ENCODE measurements at places on chromosomes 7 and 10.

- DNase-seq, result no peak
Measured at GRCh38 chr10:4003348-4003973, 218.5 kb upstream of the KLF6 start.

GRCh38 chr7:77532247-77532646 lies 4.8 kb upstream of the PTPN12 start:
- DNase-seq, result no peak

DNA sequence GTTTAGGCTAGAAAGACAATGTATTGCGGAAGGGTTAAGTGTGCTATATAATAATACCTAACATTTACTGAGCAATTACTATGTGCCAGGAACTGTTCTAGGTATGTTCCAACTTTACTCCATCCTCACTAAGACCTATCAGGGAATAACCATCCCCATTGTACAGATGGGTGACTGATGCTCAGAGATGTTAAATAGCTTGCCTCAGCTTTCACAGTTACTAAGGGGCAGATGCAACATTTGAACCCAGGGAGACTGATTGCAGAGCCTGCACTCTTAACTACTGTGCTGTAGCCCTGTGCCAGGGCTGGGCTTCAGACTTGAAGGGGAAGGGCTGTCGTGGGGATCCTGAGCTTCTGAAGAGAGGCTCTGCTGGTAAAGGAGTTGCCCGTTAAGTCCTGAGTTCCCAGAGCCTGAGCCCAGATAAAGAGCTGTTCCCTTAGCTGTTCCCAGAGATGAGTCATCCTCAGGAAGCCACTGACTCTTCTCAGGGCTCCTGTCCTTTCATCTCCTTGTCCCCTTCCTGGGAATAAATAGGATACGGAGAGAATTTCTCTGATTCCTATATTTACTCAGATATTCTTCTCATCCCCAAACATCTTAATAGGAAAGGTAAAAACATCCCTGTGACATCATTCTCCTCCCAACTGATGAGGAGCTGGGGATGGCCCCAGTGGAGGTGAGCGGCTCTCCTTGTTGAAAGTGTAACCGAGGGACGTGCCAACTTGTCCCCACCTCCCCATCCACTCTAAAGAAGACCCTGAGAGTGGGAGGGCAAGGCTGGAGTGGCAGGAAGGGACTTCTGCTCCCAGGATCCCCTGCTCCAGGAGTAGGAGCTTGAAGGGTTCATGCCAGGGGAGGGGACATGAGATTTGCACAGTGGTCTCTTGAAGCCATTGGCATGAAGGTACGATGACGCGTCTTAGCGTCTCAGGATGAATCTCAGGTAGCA lies 28.0 kb upstream of the HABP2 start:
- no peak for DNase-seq

GRCh38 chr7:144428431-144428830 lies 24.9 kb upstream of the NOBOX start:
- no peak for DNase-seq

- no peak for DNase-seq
Measured at GRCh38 chr10:59290448-59290847, 71.9 kb downstream of the FAM13C start.

DNA sequence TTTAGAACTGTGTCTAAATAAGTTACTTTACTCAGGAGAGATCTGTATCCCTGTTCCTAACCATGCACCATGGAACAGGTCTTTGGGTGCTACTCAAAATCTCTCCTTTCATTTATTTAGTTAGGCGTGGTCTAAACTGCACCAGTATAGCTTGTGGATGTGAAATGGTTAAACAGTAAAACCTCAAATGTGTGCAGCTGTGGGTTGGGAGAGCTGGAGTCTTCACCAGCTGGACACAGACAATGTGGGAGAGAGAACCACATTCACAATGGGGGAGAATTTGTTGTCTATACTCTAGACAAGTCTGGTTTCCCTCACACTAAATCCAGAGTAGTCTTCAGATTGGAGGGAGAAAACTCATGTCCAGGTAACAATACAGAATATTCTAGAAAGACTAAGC lies 31.2 kb upstream of the IKZF1 start:
- no peak for DNase-seq

GRCh38 chr7:15780271-15780670 lies 93.8 kb upstream of the MEOX2 start:
- no peak for DNase-seq

GRCh38 chr10:14751921-14752320 lies 22.8 kb downstream of the FAM107B start:
- peak; percentile 31 for DNase-seq

DNA sequence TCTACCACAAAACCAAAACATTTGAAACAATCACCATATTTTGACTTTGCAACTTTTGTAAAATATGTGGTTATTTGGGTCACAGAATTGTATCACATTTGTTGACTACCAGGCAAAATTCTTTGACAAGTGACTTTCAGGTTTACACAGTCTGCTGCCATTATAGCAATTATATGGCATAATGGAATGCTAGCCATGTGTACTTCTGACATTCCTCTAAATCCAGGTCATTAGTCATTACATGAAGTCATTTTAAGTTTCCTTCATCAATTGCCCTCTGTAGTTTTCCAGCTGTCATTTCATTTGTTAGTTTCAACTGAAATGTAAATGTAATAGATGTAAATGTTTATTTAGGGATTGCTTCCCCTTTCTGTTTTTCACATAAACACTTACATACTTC lies 137.5 kb downstream of the IMMP2L start:
- peak; percentile 11 for DNase-seq

DNA sequence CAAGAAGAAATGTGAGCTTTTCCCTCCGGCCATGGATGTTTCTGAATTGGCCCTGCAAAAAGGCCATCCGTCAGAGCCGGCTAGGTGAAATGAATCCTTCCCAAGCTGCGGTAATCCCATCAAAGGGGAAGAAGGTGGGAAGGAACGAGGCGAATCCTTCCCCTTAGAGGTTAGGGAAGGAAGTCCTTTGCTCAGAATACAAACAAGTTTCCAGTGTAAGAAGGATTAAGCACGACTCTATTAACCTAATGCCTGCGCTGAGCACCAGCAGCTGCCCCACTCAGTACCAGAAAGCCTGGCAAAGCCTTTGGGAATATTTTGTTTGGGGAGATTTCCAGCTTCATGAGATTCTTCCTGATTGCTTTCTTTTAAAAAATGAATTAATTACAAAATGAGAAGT lies 42.8 kb downstream of the CLRN3 start:
- no peak for DNase-seq

GRCh38 chr7:140390466-140391190 lies 7.7 kb downstream of the SLC37A3 start:
- peak; percentile 19 for DNase-seq

GRCh38 chr7:33903791-33904680 lies 1.3 kb upstream of the BMPER start:
- DNase-seq, result peak; percentile 32

DNA sequence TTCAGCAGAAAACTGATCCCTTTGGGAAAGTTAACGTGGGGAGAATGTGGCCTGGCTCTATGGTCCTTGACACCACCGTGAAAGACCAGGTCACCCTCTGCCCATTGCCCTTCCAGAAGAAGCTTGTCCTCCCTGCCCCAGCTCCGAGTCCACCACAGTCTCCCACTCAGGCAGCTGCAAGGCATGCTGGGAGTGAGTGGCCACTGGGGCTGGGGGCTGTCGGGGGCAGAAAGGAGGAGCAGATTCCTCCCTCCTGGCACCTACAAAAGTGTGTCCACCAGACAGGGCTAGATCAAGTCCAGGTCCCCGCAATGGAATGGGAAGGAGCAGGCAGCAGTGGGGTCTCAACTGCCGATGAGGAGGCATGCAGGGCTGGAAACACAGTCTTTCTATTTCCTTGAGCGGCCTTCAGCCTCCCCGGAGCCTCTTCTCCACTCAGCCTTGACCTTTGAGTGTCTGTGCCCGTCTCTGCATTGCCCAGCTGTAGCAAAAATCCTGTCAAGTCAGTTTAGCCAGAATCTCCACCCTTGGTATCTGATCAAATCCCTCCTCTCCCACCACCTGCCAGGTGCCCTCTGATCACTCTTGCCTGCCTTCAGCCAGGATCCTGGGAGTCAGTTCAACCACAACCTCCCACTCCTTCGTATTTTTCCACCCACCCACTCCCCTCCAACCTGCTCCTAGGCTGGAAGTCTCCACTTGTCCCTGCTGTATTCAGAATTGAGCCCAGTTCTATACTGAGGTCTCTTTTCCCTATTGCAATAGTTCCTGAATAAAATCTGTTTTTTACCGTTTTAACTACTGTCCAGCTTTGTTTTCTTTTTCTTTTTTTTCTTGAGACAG lies 6.9 kb upstream of the ZNF316 start:
- peak; percentile 33 for DNase-seq

DNA sequence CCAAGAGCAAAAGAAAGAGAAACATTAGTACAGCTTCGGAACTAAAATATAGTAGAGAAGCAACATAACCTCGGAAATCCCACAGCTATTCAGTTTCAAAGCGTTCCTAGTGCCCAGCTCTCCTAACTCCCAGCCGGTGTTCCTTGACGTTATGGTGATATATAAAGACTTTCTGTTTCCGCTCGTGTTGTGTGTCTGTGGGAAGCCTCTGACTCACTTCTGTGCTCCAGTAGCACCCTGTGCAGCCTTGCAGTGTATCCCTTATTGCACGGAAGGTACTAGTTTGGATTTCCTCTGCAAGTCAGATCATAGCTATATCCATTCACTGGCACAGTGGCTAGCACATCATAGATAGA lies 535 bp downstream of the ASAH2B start:
- DNase-seq, result peak; percentile 54

GRCh38 chr7:113796557-113796956 lies 122.3 kb downstream of the PPP1R3A start:
- DNase-seq, result no peak

GRCh38 chr10:118467200-118467599 lies 125.1 kb upstream of the FAM204A start:
- DNase-seq, result peak; percentile 75

DNA sequence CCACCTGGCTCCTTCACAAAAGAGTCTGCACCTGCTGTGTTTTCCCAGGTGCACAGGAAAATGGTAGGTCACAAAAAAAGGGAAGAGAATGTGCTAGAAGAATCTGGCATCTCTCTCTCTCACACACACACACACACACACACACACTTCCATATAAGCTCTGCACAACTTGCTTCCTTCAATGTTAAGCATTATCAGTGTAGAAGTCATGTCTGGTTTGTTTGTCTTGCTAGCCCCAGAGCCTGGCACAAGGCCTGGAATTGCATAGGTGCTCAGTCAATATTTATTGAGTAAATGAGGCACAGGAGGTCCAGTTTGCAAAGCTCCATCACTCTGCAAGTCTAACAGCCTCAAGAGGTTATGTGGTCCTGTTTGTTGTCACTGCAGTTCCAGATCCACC lies 867.3 kb upstream of the AUTS2 start:
- DNase-seq, result peak; percentile 97

DNA sequence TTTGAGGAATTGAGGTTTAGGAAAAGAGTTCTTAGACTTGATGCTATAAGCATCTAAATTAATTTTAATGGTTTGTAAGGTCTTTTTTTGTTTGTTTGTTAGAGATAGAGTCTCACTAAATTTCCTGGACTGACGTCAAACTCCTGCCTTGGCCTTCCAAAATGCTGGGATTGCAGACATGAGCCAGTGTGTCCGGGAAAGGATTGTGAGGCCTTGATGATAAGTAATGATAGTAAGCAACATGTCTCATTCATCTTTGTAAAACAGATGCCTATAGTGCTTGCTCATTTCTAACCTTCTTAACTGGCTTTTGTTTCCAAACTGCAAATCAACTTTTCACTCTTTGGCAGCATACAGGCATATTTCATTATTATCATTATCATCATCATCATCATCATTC lies 176.0 kb upstream of the KCND2 start:
- DNase-seq, result no peak

GRCh38 chr7:132750096-132750495 lies 173.8 kb upstream of the PLXNA4 start:
- DNase-seq, result no peak

- peak; percentile 96 for DNase-seq
Measured at GRCh38 chr7:28926871-28927597, 31.1 kb downstream of the TRIL start.

DNA sequence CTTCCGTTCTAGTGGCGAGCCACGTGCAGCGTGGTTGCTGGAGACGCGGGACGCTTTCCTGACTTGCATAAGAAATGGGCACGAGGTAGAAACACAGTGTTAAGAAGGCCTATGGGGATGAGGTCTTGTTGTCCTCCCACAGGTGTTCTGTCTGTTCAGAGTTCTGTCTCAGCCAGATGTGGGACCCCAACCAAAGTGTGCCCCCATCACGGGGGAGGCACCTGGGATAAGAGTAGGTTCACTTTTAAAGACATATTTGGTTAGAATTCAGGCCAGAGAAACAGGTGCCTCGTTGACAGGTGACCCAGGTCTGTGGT lies 56.0 kb upstream of the PITRM1 start:
- no peak for DNase-seq

- DNase-seq, result no peak
Measured at GRCh38 chr7:150663802-150664494, 21.6 kb upstream of the GIMAP2 start.

- DNase-seq, result peak; percentile 34
Measured at GRCh38 chr7:103574576-103574975, 128.6 kb upstream of the SLC26A5 start.

DNA sequence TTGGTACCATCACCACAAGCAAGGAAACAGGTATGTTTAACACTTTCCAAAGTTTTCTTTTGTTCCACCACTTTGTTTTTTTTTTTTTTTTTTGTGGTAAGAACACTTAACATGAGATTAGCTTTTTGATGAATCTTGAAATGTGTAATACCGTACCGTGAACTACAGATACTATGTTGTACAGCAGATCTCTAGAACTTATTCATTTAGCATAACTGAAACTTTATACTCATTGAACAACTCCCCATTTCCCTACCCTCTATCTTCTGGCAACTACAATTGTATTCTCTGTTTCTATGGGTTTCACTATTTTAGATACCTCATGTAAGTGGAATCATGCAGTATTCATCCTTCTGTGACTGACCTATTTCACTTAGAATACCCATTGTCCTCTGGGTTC lies 162.7 kb upstream of the ITGB1 start:
- DNase-seq, result no peak

- DNase-seq, result no peak
Measured at GRCh38 chr7:159033473-159033825, 111.2 kb downstream of the VIPR2 start.

DNA sequence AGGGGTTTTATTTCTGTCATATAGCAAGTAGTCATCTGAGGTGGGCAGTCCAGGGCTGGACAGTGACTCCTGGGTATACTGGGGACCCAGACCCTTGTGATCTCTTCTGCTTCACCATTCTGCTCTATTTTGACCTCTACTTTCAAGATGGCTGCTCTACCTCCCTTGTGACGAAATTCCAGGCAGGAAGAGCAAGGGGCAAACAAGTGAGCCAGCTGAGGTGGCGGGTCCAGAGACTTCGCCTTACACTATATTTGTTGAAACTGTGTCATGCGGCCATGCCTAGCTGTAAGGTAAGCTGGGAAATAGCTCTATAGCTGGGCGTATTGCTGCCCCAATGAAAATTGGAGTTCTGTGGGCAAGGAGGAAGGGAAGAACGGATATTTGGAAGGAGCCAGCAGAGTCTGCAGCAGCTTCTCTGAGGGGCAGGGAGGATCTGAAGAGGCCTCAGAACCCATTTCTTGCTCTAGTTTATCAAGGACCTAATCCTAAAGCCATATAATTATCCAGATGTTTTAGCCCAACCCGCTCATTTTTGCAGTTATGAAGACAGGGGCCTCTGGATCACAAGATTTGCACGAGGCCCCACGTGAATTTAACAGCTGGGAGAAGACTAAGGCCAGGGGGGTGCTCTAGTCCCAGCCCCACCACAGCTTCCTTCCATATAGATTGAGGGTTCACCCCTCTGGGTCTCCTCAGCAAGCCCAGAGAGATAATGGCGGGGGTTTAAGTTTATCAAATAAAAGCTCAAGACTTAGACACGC lies 7.7 kb upstream of the CPA1 start:
- no peak for DNase-seq

Measured in NCI-H69 (cell line).